ENCODE measurements at places on chromosomes 11 and 22.

DNA sequence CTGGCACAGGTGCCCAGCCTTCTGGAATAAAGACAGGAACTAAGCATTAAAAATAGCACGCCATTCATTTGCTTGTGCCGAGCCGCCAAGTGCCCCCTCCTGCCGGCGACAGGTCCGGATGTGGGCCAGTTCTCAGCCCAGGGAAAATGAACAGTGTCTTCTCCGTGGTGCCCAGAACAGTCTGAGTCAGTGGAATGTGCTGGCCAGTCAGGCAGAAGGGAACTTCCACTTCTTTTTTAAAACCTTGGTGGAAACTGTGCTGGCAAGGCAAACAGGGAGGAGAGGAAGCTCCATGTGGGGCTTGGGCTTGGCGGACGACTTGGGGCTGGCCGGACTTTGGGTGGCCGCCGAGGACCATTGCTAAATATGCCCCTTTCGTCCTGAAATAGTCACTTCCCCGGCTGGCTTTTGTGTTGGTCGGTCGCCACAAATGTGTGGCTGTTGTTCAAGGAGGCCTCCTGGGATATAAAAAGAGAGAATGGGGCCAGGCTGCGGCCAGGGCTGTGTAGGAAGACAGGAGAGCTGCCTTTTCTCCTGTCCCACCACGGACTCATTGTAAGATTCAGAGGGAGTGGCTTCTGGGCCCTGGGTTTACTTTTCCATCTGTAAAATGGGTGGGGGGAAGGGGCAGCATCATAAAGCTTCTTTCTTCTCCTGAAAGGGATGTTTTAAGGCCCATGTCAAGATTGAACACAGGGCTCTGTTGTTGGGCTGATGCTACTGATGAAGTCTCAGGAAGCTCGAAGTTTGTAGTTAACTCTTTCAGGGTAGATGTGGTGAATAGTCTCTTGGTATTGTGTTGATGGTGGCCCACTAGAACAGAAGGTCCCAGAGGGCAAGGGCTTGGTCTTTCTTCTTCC lies 101.0 kb downstream of the PTPRJ start:
- DNase-seq = no peak

DNA sequence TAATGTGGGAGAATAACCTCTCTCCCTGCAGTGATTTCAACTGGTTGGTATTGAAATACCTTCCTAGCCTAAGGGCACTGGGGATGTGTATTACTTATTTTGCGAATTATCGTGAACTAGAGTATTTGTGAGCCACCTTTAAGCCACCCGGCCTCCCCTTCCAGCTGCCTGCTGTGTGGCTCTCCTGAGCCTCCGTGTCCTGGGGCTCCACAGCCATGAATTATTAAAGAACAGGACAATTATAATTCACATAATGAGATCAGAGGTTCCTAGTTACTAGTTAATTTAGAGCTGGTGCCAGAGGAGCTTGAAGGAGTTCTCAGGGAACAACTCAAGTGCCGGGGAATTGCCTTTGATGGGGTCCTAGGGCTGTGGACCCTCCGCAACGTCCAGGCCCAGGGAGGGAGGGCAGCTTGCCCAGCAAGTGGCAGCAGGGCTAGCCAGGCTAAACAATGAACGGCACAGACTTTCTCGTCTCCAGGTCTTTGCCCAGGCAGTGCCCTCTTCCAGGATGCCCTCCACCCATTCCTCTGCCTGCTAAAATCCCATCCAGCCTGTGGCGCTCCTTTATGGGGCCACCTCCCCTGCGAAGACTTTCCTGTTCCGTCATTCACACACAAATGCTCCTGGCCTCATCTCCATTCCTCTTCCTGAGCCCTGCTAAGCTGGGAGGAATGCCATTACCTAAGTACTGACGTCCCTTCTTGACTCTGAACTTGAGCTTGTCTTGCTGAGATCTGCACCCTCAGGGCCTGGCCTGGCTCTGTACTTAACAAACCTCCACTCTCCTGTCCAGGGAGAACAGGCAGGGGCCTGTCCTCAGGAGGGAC lies 91.5 kb downstream of the RTL6 start:
- DNase-seq = no peak

- DNase-seq = no peak
These were observed 64.6 kb downstream of the ARHGEF12 start for GRCh38 chr11:120400564-120401364.

GRCh38 chr22:37062702-37063381 lies 11.3 kb downstream of the KCTD17 start:
- no peak for DNase-seq

- DNase-seq = no peak
These were observed 537.9 kb downstream of the NTM start for GRCh38 chr11:131908316-131908715.

GRCh38 chr22:48389916-48390315 lies 1437.8 kb downstream of the BRD1 start:
- DNase-seq = no peak

DNA sequence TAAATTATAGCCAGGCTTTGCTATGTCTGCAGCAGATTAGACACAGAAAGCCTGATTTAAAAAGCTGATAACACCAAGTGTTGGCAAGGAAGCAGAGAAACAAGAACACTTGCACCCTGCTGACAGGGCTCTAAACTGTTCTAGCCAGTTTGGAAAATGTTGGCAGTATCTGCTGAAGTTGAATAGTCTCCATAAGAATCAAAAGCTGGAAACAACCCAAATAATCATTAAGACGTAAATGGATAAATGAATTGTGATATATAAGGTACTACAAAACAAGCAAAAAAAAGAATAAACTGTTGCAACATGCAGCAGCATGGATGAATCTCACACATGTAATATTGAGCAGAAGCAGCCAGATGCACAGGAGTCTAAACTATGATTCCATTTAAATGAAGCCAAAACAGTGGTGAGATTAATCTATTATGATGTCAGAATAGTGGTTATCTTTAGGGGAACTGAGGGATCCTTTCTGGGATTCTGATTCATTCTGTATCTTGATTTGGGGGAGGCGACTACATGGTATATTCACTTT lies 40.4 kb upstream of the ADORA2A start:
- no peak for DNase-seq

- no peak for DNase-seq
These were observed at the start of gene SHANK3 for GRCh38 chr22:50672471-50673230. Gene SHANK3 (plus strand): TSS chr22:50672823.

DNA sequence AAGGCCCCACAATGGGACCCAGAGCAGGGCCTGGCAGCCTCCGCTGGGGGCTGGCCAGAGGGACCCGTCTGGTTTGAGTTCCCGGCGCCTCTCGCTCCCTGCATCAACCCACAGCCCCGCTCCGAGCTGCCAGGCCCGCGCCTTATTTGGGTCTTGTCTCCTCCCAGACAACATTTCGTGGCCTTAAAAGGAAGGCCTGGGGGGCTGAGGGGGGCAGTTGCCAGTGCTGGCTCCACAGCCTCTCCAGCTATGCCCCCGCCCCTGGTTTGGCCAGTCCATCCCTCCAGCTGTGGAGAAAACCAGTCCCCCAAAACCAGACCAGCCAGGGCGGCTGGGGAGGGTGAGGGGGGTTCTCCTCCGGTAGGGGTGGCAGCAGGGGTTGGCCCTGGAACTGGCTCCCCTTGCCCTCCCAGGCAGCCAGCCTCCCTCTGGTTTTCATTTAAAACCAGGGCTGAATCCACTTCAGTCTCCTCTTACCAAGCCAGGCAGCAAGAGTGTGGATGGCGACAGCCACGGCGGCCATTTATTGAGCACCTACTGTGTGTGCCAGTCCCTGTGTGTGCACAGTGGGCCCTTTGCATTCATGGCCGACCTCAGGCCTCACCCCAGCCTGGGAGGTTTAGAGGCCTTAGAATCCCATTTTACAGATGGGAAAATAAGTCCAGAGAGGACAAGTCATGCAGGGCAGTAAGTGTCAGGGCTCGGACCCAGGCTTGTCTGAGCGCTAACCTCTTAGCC lies 18.6 kb downstream of the EMID1 start:
- no peak for DNase-seq

DNA sequence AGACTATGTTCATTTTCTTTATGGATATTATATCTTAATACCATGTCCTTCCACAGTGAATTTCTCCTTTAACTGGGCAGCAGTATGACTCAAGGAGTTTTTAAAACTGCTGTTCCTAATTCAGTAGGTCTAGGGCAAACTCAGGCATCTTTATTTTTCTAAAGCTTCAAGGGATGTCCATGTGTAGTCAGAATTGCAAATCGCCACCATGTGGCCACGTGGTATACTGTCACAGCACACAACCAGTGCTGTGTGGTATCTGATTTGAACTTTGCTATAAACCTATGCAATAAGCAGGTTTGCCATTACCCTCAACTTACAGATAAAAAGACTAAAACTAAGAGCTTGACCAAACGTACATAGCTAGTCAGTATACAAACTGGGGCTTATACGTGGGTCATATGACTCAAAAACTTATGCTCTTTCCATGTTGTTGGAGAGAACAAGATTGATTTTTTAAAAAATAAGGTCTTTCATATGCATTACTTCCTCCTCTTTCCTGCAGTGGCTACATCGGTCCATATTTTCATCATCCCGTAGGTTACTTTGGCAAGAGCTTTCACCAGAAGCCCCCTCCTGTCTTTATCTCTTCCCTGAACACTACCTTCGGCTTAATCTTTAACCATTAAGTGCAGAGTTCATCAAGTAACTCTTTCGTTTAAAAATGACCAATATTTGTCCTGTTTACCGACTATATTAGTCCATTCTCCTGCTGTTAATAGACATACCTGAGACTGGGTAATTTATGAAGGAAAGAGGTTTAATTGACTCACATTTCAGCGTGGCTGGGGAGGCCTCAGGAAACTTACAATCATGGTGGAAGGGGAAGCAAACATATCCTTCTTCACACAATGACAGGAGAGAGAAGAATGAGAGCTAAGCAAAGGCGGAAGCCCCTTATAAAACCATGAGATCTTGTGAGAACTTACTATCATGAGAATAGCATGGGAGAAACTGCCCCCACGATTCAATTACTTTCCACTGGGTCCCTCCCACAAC lies 8.0 kb upstream of the HTATIP2 start:
- no peak for DNase-seq
